ENCODE measurements at places on chromosomes 7 and 10.

- no peak for DNase-seq
Observed at GRCh38 chr7:43220250-43220649, 107.8 kb downstream of the HECW1 start.

DNA sequence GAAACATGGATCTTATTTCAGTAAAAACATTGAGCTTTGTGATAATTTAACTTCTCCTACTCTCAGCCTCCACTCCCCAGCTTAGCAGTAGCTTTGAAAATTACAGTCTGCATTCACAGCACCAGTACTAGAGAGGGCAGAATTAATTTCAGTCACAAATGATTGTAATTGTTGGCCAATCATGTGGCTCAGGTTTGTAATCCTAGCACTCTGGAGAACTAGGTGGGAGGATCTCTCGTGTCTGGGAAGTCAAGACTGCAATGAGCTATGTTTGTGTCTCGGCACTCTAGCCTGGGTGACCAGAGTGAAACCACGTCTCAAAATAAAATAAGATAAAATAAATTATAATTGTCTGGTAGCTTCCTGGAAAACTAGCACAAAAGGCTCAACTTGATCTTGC is 620.9 kb downstream of the TNS3 start:
- DNase-seq: no peak

GRCh38 chr7:39847227-39847626 is 102.8 kb upstream of the CDK13 start:
- DNase-seq: no peak

DNA sequence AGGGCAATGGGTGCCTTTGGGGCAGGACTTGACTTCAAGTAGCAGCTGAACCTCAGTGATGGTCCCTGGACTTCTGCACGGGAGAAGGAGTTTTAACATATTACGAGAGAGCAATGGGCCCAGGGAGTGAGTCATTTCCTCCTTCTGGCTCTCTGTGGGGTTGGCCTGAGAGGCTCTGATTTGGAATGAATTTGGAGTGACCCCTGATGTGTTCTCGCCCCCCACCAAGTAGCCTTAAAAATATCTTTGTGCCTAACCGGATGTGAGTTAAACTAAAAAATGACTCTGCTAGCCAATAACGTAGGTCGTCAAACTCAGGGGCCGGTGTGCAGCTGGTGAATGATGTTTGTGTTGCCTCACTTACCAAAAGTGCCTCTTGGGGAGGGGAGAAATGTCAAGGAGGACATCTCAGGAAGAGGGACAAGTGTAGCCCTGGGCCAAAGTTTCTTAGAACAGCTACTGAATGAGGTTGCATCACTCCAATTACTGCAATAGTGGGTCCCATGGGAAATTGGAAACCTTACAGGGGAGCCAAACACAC is 656.6 kb downstream of the INHBA start:
- no peak for DNase-seq

- DNase-seq: no peak
Observed at GRCh38 chr10:131314799-131315198, 3.3 kb upstream of the TCERG1L start.

DNA sequence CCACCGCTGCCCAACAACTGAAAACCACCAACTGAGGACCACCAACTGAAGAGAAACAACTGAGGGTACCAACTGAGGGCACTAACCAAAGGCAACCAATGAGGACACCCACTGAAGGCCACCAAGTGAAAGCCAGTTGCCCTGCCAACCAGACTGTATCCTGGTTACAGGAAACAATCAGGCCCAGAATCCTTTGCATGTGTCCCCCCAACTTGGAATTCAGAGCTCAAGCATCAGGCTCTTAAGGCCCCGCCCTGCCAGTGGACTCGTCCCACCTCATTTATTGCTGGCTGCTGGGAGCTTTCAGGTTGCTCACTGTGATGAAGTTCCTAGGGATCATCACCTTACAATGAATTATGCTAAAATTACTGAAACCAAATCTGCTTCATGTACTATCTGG is 76.6 kb upstream of the ABI1 start:
- DNase-seq: no peak

- no peak for DNase-seq
Observed at GRCh38 chr7:117941138-117941810, 68.0 kb upstream of the CTTNBP2 start.
